Upper lobe of right lung (tissue), 1 donor: ENCODE measurements at places on chromosomes 3 and 15. TPM values are rescaled to one million over a fixed set of nuclear protein-coding genes. Genes with fewer than 3 reads are reported as not detected.

Gene HES1
- total RNA-seq, result 43.6 TPM

GRCh38 chr3:30628901-30629590, 22.6 kb downstream of the TGFBR2 start:
- H3K27ac ChIP-seq, result peak overlapping the region; percentile 65
- DNase-seq, result no peak
- no peaks in the 10 kb centered on the region for H3K27me3 ChIP-seq
- H3K4me1 ChIP-seq, result peaks cover 95% of the 10 kb centered on the region

GRCh38 chr3:6785726-6786125, 75.2 kb upstream of the GRM7 start:
- H3K27me3 ChIP-seq, result no peaks in the 10 kb centered on the region
- H3K27ac ChIP-seq, result no peak overlapping the region
- no peaks in the 10 kb centered on the region for H3K36me3 ChIP-seq
- no peak for DNase-seq

- no peak overlapping the region for H3K4me3 ChIP-seq
- peaks cover 75% of the 10 kb centered on the region for H3K4me1 ChIP-seq
- DNase-seq, result no peak
- H3K27ac ChIP-seq, result no peak overlapping the region
These were observed 44.6 kb upstream of the LIMD1 start for GRCh38 chr3:45549961-45550360.

- no peak overlapping the region for H3K4me3 ChIP-seq
- peaks cover 57% of the 10 kb centered on the region for H3K27me3 ChIP-seq
- H3K27ac ChIP-seq, result no peak overlapping the region
- no peaks in the 10 kb centered on the region for H3K4me1 ChIP-seq
These were observed 5.7 kb upstream of the SKOR1 start for GRCh38 chr15:67819636-67820035.

DNA sequence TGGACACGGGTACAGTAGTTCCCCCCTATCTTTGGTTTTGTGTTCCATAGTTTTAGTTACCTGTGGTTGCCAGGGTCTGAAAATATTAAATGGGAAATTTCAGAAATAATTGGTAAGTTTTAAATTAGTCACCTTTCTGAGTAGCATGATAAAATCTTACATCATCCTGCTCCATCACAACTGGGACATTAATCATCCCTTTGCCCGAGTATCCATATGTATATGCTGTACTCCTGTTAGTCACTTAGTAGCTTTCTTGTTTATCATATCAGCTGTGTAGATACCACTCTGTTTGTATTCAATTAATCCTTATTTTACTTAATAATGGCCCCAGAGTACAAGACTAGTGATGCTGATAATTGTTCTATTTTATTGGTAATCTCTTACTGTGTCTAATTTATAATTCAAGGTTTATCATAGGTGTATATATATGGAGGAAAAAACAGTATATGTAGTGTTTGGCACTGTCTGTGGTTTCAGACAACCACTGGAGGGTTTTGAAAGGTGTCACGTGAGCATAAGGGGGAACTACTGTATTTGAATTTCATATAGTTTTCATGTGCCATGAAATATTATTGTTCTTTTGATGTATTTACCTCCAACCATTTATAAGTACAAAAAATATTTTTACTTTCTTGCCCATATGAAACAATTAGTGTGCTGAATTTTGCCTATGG, 41.4 kb downstream of the CTDSPL2 start:
- no peak for DNase-seq
- no peak overlapping the region for H3K4me3 ChIP-seq
- peaks cover 9% of the 10 kb centered on the region for H3K36me3 ChIP-seq
- H3K4me1 ChIP-seq, result no peaks in the 10 kb centered on the region
- H3K27me3 ChIP-seq, result no peaks in the 10 kb centered on the region
- H3K27ac ChIP-seq, result no peak overlapping the region

DNA sequence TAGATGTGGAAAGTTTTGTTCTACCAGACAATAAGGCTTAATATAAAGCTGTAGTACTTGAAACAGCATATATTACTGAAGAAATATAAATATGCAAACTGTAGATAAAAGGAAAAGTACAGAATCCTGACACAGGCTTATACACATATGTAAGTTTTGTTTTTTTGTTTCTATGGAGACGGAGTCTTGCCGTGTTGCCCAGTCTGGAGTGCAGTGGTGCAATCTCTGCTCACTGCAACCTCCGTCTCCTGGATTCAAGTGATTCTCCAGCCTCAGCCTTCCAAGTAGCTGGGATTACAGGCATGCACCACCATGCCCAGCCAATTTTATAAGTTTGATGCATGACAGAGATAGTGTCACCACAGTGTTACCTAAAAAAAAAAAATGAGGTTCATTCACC, 29.1 kb upstream of the ZNF445 start:
- no peaks in the 10 kb centered on the region for H3K27me3 ChIP-seq
- DNase-seq, result no peak
- H3K4me3 ChIP-seq, result no peak overlapping the region
- no peaks in the 10 kb centered on the region for H3K36me3 ChIP-seq
- peaks cover 18% of the 10 kb centered on the region for H3K4me1 ChIP-seq
- H3K27ac ChIP-seq, result no peak overlapping the region

DNA sequence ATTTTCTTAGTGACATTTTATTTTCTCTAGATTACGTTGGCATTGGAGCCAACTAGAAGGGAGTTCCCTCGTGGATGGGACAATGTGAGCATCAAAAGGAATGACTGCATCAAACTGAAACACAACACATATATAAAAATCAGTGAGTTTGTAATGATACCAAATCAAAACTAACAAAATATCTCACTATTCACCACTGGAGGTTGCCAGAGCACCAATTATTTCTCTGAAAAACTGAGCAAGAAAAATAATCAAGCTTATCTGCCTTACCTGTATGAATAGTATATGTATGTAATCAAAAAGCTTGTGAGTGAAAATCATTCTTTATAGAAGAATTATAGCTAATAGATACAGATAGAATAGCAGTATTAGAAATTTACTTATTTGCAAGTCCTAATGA, 46.8 kb upstream of the OTOL1 start:
- no peaks in the 10 kb centered on the region for H3K4me1 ChIP-seq
- no peak overlapping the region for H3K4me3 ChIP-seq
- no peaks in the 10 kb centered on the region for H3K36me3 ChIP-seq
- DNase-seq, result no peak

Gene EPHA3
- total RNA-seq, result 5.1 TPM

DNA sequence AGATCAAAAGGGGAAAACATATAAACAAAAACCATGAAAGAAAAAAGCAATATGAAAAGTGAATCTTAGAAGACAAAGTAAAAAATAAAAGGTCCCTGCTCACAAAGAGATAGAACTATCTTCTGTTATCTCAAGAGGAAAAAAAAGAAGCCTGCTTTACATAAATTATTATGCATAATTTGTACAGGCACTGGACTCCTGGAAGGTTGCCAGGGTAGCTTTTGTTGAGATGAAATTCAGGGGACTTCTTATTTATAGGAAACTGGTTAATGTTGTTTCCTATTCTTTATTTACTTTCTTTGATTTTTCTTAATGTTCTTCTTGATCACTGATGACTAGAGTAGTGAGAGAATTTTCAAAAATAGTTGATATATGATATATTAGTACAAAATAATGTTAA, 66.9 kb downstream of the PPM1L start:
- H3K4me3 ChIP-seq, result no peak overlapping the region
- no peak overlapping the region for H3K27ac ChIP-seq
- no peaks in the 10 kb centered on the region for H3K27me3 ChIP-seq
- no peaks in the 10 kb centered on the region for H3K36me3 ChIP-seq
